Body of pancreas (tissue), 4 donors: ENCODE measurements at places on chromosomes 12 and 14. TPM values are rescaled to one million over a fixed set of nuclear protein-coding genes. Genes with fewer than 3 reads are reported as not detected.

Gene FAM90A1
- not detected for total RNA-seq

Gene VAMP1
- total RNA-seq = 2.9 TPM

Gene SLC5A8
- not detected for total RNA-seq

Gene SLC2A14
- 3.6 TPM for total RNA-seq

Gene MBIP
- 9.9 TPM for total RNA-seq

Gene RNU6-7
- total RNA-seq = not detected

Gene FAM186B
- 0.78 TPM for total RNA-seq

Gene ADAM21
- not detected for total RNA-seq

Gene P2RX7
- 1.0 TPM for total RNA-seq

Gene KRR1
- total RNA-seq = 33.9 TPM

Gene PRH1
- 106 TPM for total RNA-seq

Gene GALNT16
- total RNA-seq = 1.3 TPM

Gene SCN8A
- 11.2 TPM for total RNA-seq

Gene STXBP6
- total RNA-seq = 28.3 TPM

Gene AQP2
- not detected for total RNA-seq

GRCh38 chr12:42969355-42969754, 379.8 kb upstream of the PRICKLE1 start:
- no peak overlapping the region for H3K27ac ChIP-seq
- H3K27me3 ChIP-seq = no peaks in the 10 kb centered on the region
- DNase-seq = no peak
- no peaks in the 10 kb centered on the region for H3K36me3 ChIP-seq

- peaks cover 21% of the 10 kb centered on the region for H3K4me1 ChIP-seq
- no peaks in the 10 kb centered on the region for H3K36me3 ChIP-seq
- no peaks in the 10 kb centered on the region for H3K27me3 ChIP-seq
- H3K27ac ChIP-seq = no peak overlapping the region
These were observed 50.8 kb upstream of the AP4S1 start for GRCh38 chr14:30974628-30975027.

- DNase-seq = no peak
- no peaks in the 10 kb centered on the region for H3K27me3 ChIP-seq
- H3K4me1 ChIP-seq = peaks cover 39% of the 10 kb centered on the region
- peak overlapping the region; percentile 93 for H3K27ac ChIP-seq
- H3K4me3 ChIP-seq = no peak overlapping the region
- no peaks in the 10 kb centered on the region for H3K36me3 ChIP-seq
These were observed 1.3 kb upstream of the JDP2 start for GRCh38 chr14:75426332-75427125.

GRCh38 chr14:101827286-101827685, 65.8 kb downstream of the PPP2R5C start:
- H3K4me3 ChIP-seq = no peak overlapping the region
- no peak overlapping the region for H3K27ac ChIP-seq
- no peaks in the 10 kb centered on the region for H3K36me3 ChIP-seq
- DNase-seq = no peak
- peaks cover 29% of the 10 kb centered on the region for H3K4me1 ChIP-seq
- no peaks in the 10 kb centered on the region for H3K27me3 ChIP-seq

- no peak overlapping the region for H3K27ac ChIP-seq
- H3K4me3 ChIP-seq = no peak overlapping the region
- H3K27me3 ChIP-seq = no peaks in the 10 kb centered on the region
These were observed 79.1 kb downstream of the CRADD start for GRCh38 chr12:93756288-93756687.

DNA sequence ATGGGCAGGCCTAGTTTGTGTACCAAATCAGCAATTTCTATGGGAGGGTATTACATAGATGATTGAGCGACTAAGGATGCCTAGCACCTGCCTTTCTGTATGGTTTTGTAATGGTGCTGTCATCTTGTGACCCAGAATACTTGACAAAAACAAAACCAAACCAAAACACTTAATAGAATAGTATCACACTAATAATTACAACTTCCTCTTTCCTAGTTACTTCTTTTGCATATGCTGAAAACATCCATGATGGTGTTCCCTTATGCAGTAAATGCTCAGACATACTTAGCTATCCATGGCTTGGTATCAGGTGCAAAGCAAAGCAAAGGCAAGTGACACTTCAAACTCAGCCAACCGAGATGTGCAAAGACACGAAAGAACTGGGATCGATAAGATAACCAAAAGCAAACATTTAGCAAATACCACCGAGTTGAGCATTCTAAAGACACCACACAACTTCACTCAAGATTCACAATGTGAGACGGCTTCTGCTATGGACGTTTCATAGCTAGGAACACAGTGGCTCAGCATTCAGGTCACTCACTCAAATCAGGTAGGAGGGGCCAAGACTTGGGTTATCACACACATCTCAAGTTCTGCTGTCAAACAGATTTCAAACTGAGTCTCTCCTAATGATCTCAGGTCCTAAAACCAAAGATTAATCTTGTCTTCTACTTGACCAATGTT, 24.3 kb downstream of the PPP1CC start:
- no peaks in the 10 kb centered on the region for H3K27me3 ChIP-seq
- H3K27ac ChIP-seq = no peak overlapping the region
- H3K4me3 ChIP-seq = no peak overlapping the region
- H3K36me3 ChIP-seq = no peaks in the 10 kb centered on the region
- H3K4me1 ChIP-seq = no peaks in the 10 kb centered on the region

GRCh38 chr12:10268037-10268436, 39.6 kb upstream of the KLRD1 start:
- no peak for DNase-seq
- H3K4me1 ChIP-seq = no peaks in the 10 kb centered on the region
- no peak overlapping the region for H3K4me3 ChIP-seq

GRCh38 chr14:51862176-51862796, 1.9 kb downstream of the GNG2 start:
- no peak overlapping the region for H3K27ac ChIP-seq
- H3K4me1 ChIP-seq = peaks cover 13% of the 10 kb centered on the region
- no peaks in the 10 kb centered on the region for H3K27me3 ChIP-seq
- no peaks in the 10 kb centered on the region for H3K36me3 ChIP-seq

GRCh38 chr12:111287125-111287900, 81.6 kb downstream of the PHETA1 start:
- no peaks in the 10 kb centered on the region for H3K4me1 ChIP-seq
- H3K27ac ChIP-seq = no peak overlapping the region
- no peak overlapping the region for H3K4me3 ChIP-seq
- no peaks in the 10 kb centered on the region for H3K27me3 ChIP-seq
- H3K36me3 ChIP-seq = no peaks in the 10 kb centered on the region
- no peak for DNase-seq

- no peaks in the 10 kb centered on the region for H3K4me1 ChIP-seq
- DNase-seq = no peak
- H3K4me3 ChIP-seq = no peak overlapping the region
- no peak overlapping the region for H3K27ac ChIP-seq
These were observed 66.7 kb upstream of the PPP1R12A start for GRCh38 chr12:80001562-80001961.

- H3K27ac ChIP-seq = no peak overlapping the region
- H3K4me1 ChIP-seq = peaks cover 8% of the 10 kb centered on the region
- H3K4me3 ChIP-seq = no peak overlapping the region
- no peak for DNase-seq
- H3K36me3 ChIP-seq = no peaks in the 10 kb centered on the region
These were observed 608.4 kb downstream of the FSCB start for GRCh38 chr14:43898687-43899086.

DNA sequence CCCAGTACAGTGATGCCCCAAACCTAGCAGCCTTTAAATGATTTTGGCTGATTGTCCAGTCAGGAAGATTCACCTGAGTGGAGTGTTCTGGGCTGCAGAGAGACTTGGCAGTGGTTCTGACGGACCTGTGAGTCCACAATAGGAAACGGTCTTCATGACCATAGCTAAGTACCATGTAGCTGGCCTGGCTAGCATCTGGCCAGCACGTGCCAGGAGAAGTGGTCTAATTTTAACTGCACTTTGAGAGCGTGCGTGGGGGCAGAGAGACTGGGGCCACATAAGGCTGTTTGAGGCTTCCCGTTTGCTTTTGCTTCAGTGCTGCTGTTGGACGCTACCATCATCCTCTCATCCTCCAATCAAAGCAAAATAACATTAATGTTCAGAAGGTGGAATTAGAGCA, 54.7 kb downstream of the PPM1A start:
- H3K36me3 ChIP-seq = no peaks in the 10 kb centered on the region
- no peak overlapping the region for H3K4me3 ChIP-seq
- no peak overlapping the region for H3K27ac ChIP-seq
- H3K27me3 ChIP-seq = no peaks in the 10 kb centered on the region
- peak; percentile 16 for DNase-seq
- peaks cover 16% of the 10 kb centered on the region for H3K4me1 ChIP-seq

- H3K4me3 ChIP-seq = no peak overlapping the region
- no peaks in the 10 kb centered on the region for H3K27me3 ChIP-seq
- H3K36me3 ChIP-seq = peaks cover 22% of the 10 kb centered on the region
These were observed 12.8 kb downstream of the TCHP start for GRCh38 chr12:109912855-109913321.

DNA sequence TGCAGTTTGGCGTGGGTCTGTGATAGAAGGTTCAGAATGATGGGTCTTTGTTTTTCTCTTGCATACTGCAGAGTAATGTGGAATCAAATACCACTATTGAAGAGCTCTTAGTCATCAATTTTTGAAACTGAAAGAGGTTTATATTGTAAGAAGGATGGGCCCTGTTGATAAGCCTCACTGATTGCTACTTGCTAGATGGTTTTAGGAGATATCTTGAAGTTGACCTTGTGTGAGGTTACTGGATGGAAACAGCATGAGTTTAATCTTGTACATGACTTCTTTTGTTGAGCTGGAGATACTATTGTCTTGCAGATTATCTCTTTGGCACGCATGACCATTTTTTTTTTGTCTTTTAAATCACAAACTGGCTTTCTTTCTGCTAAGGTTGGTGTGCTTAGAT, 13.8 kb downstream of the BICD1 start:
- H3K27me3 ChIP-seq = no peaks in the 10 kb centered on the region
- no peak overlapping the region for H3K4me3 ChIP-seq
- H3K36me3 ChIP-seq = no peaks in the 10 kb centered on the region
- no peaks in the 10 kb centered on the region for H3K4me1 ChIP-seq
- DNase-seq = no peak

DNA sequence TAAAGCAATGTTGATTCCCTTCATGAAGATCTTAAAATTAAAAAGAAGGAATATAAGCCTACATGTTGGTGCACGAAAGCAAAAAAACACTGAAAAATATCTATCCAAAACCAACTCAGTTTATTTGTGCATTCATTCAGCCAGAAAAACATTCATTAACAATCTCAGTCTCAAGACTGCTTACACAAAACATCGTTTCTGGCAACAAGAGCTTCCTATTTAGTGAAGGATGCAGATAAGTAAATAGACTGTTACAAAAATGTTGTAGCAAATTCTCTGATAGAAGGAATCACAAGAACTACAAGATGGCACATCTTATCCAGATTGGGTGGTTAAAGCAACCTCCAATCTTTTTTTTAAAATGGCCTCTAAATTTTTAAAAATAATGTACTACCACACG, 69.7 kb upstream of the DCN start:
- no peak overlapping the region for H3K4me3 ChIP-seq
- no peak for DNase-seq
- no peak overlapping the region for H3K27ac ChIP-seq
- H3K36me3 ChIP-seq = no peaks in the 10 kb centered on the region
- no peaks in the 10 kb centered on the region for H3K4me1 ChIP-seq

DNA sequence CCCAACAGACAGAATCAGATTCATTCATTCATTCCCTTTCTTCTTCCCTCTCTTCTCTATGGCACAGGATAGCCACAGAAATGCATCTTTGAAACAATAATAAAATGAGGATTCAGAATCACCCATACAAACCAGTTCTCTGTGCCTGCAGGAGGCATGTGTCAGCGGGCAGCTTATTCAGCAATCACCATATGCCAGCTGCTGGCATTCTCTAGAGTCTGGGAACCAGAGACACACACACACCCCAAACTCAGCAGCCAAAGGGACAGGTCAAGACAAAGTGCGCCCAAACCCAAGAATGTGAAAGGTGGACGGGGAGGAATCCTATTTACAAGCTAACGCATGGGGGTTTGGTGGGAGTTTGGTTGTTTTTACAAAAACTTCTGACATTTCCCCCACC, 14.1 kb downstream of the ARF3 start:
- peaks cover 16% of the 10 kb centered on the region for H3K4me1 ChIP-seq
- H3K4me3 ChIP-seq = no peak overlapping the region
- DNase-seq = no peak
- no peak overlapping the region for H3K27ac ChIP-seq
- no peaks in the 10 kb centered on the region for H3K27me3 ChIP-seq
